Bronchial epithelial cell (primary cell): ENCODE measurements at places on chromosomes 12 and 14. TPM values are rescaled to one million over a fixed set of nuclear protein-coding genes. Genes with fewer than 3 reads are reported as not detected.

Gene C12orf50
- not detected in 2 replicates for total RNA-seq

Gene AQP5
- 1.3 and 9.9 TPM in 2 replicates for total RNA-seq

Gene SYCP3
- total RNA-seq, result under 0.01 and 0.13 TPM in 2 replicates

Gene ORAI1
- 8.7 and 11.1 TPM in 2 replicates for total RNA-seq

Gene TPH2
- total RNA-seq, result not detected in 2 replicates

Gene IQSEC3
- total RNA-seq, result not detected in 2 replicates

Gene XRCC3
- total RNA-seq, result 4.9 and 6.1 TPM in 2 replicates

Gene TAS2R19
- total RNA-seq, result 2.4 and 3.9 TPM in 2 replicates

Gene HAL
- 0.26 and 0.79 TPM in 2 replicates for total RNA-seq

Gene IL22
- not detected in 2 replicates for total RNA-seq

Gene RBP5
- total RNA-seq, result not detected in 2 replicates

Gene GIT2
- total RNA-seq, result 21.9 and 22.4 TPM in 2 replicates

Gene KRT2
- total RNA-seq, result not detected in 2 replicates

Gene KITLG
- total RNA-seq, result 18.2 and 22.4 TPM in 2 replicates

Gene HOXC11
- total RNA-seq, result not detected in 2 replicates

Gene KRT6B
- total RNA-seq, result 287 and 1,881 TPM in 2 replicates

Gene ATXN2
- total RNA-seq, result 8.7 and 11.0 TPM in 2 replicates

Gene DNAJC22
- 0.13 and 0.26 TPM in 2 replicates for total RNA-seq

Gene DMAC2L
- 8.2 and 10.8 TPM in 2 replicates for total RNA-seq

Gene TAOK3
- total RNA-seq, result 25.3 and 34.3 TPM in 2 replicates

Gene ISM2
- not detected in 2 replicates for total RNA-seq

Gene CCDC175
- total RNA-seq, result not detected in 2 replicates

Gene SSTR1
- total RNA-seq, result under 0.01 TPM in 1 of 2 replicates, not detected in the other

Gene NCKAP5L
- 3.1 and 3.7 TPM in 2 replicates for total RNA-seq

Gene IAPP
- total RNA-seq, result not detected in 2 replicates

Gene NTF3
- not detected in 2 replicates for total RNA-seq

Gene SYNDIG1L
- total RNA-seq, result under 0.01 TPM in 1 of 2 replicates, not detected in the other

Gene ESRRB
- not detected in 2 replicates for total RNA-seq

Gene MED6
- 31.6 and 33.4 TPM in 2 replicates for total RNA-seq
